ENCODE measurements at places on chromosomes 2 and 18. TPM values are rescaled to one million over a fixed set of nuclear protein-coding genes. Genes with fewer than 3 reads are reported as not detected.

ABCG5 gene
- not detected for total RNA-seq

NAT8 gene
- not detected for total RNA-seq

GRCh38 chr2:134582547-134582899 is 136.3 kb downstream of the TMEM163 start:
- DNase-seq: no peak

- no peak for DNase-seq
These were observed 183.0 kb upstream of the HS6ST1 start for GRCh38 chr2:128501700-128502099.

DNA sequence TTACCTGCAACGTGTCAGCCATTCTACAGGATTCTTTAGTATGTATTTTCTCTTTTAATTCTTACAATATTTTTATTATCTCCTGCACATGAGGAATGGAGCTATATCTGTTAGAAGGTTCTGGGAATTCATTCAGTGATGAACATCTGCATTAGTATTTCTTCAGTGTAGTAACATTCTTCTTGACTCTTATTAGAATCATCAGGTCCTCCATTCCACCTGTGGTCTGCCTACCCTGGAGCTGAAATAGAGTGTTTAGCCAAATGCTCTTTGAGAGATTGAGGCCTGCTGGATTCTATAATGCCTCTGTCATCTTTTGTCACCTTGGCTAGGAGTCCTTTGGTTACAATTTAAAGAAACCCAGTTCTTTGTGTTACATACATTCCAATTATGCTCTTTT is 54.4 kb downstream of the RHBDD1 start:
- no peak for DNase-seq

DNA sequence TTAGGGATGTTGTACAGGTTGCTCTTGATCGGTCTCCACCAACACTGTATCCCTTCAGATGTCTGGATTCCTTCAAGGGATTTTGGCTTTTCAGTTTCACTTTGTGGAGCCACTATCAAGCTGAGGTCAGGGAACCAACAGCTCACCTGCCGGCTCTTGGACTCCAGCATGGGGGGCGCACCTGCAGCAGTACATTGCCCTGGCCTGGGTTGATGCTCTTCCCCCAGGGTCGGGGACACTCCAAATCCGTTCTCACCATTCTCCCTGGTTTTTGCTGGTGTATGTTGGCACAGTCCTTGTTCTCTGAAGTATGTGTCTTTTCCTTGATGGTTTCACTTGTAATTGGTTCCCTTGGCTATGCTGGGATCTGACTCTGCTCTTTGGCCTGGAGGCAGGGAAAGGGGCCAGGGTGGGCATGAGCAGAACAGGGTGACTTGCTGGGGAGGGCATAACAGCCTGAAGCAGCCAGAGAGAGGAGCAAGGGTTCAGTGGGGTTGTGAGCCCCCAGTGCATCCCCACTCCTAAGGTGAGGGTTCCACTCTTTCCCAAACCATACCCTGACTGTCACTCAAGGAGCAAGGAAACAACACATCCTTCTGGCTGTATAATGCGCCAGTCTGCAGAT is 5.1 kb downstream of the ARHGEF4 start:
- no peak for DNase-seq

Data from vagina (tissue), 2 donors.